Femur (tissue), 1 donor: ENCODE measurements at places on chromosomes 11 and 22.

GRCh38 chr11:45949992-45950407 is 27.5 kb downstream of the LARGE2 start:
- DNase-seq: no peak

- peak; percentile 55 for DNase-seq
Observed at GRCh38 chr11:113147249-113147648, 167.1 kb upstream of the TTC12 start.

DNA sequence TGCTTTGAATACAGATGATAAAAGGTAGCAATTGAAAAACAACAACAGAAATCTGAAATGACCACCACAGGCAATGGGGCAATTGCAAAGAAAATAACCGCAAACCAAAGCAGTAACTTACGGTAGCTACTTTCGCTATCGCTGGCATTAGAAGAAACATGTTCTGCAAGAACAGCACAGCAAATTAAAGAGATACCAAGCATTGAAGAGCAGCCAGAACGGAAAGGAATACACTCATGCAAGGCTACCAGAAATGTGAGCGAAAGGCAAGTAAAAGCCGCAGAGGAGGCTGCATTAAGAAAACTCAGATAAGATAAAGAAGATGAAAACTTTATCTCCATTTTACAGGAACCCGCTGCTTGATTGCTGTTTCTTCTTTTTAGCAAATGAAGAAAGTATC is 194.1 kb upstream of the CCDC90B start:
- DNase-seq: no peak

- DNase-seq: no peak
Observed at GRCh38 chr11:36689442-36689841, 91.4 kb upstream of the RAG2 start.

GRCh38 chr22:29433856-29434255 is 4.5 kb upstream of the RFPL1 start:
- no peak for DNase-seq

GRCh38 chr11:100878474-100878873 is 191.4 kb downstream of the ARHGAP42 start:
- no peak for DNase-seq

DNA sequence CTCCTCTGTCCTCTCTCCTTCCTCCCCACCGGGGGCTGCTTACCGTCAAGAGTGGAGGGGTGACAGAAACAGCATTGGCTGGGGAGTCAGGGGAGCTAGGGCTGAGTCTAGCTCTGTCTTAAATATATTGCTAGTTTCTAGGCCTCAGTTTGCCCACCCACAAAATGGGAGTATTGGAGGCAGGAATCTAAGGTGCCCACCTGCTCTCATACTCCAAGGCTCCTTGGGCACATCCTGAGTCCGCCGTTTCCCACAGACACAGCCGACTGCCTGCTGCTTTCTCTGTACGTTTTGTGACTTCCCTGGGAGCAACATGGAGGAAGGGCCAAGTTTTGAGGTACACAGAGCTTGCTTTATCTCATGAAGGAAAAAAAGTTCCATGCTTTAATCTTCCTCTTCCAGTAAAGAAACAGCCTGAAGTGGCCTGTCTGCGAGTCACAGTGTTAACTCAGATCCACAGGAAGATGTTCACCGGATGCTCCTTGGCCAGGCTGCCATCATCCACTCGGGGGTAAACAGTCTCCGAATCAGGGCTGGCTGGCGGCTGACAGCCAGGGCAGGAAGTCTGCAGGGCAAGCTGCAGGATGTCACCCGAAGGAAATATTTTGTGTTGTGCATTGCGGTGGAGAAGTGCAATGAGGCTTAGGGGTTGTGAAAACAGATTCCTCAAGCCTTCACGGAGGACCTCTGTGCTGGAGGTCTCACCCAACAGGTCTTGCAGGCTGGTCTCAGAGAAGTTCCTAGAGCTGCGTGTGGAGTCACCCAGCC is 11.0 kb upstream of the CERK start:
- peak; percentile 62 for DNase-seq

- DNase-seq: no peak
Observed at GRCh38 chr11:67387069-67387468, 4.7 kb upstream of the RAD9A start.

GRCh38 chr22:46586123-46586519 is 34.1 kb upstream of the GRAMD4 start:
- DNase-seq: no peak

- DNase-seq: no peak
Observed at GRCh38 chr11:15471048-15471894, 356.5 kb downstream of the INSC start.

DNA sequence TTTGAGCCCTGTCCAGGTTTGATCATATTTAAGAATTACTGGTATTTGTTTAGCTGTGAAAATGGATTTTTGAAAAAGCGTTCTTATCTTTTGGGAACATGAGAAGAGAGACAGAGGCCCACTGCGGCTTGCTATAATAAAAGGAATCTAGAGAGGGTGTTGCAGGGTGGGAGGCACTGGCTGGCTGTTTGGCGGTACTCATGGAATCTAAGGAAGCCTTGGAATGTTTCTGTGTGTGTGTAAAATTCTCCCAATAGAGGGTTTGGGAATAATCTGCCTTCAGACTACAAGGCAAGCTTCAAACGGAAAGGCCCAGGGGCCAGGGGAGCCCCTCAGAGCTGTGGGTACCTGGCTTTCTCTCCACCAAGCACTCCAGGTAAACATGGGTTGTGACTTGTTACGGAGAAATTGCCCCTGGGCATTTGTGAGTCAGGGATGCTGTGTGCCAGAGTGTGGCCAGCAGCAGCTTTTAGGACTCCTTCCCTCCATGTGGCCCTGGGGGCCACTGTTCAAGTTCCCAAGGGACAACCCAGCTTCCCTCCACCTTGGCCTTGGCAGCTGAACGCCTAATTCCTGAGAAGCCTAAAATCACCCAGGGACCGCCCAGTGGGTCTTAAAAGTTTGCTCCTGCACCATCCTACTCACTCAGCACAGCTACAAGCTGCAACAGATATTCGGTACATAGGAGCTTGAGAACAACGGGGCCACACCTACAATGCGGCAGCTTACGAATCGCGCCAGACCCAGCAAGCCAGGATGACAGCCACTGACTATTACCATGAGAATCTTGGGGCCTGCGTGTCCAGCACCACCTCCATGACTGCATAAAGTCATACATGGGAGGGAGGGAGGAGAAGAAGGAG is 14.1 kb upstream of the SYT8 start:
- no peak for DNase-seq

GRCh38 chr11:699116-699508 is 3.5 kb downstream of the TMEM80 start:
- no peak for DNase-seq

- DNase-seq: no peak
Observed at GRCh38 chr11:2930704-2931419, 1.6 kb upstream of the PHLDA2 start.

GRCh38 chr11:116864531-116864930 is 27.1 kb upstream of the APOA1 start:
- no peak for DNase-seq

DNA sequence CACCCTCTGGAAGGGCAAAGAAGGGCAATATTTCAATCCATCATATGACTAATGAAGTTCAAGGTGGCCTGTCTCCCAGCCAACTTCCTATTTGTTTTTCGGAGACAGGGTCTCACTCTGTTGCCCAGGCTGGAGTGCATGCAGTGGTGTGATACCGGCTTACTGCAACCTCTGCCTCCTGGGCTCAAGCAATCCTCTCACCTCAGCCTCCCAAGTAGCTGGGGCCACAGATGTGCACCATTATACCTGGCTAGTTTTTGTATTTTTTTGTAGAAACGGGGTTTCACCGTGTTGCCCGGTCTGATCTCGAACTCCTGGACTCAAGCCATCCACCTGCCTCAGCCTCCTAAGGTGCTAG is 13.4 kb downstream of the ABTB2 start:
- DNase-seq: no peak

GRCh38 chr11:75869661-75870455 is 54.8 kb downstream of the UVRAG start:
- no peak for DNase-seq

GRCh38 chr22:45101515-45102227 is 62.1 kb upstream of the NUP50 start:
- DNase-seq: peak; percentile 52

- DNase-seq: no peak
Observed at GRCh38 chr11:117478926-117479325, 151.3 kb downstream of the CEP164 start.

DNA sequence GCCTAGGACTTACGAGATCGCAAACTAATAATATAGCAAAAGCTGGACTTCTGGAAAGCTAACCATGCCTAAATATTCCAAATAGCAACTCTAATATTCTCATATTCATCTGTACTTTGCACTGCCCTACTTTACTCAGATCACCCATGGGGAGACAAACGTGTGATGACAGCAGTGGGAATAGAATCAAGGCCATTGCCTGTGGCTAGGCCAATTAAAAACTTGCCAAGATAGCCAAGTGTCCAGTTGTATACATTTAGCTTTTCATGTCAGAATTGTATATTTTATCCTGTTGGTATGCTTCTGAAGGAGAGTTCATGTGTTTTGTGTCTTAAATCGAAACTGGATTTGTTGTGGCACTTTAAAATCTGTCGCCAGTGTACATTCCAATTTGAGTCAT is 1.2 kb upstream of the CEP126 start:
- DNase-seq: no peak

GRCh38 chr22:38193580-38193979 is 8.2 kb upstream of the MAFF start:
- DNase-seq: no peak

DNA sequence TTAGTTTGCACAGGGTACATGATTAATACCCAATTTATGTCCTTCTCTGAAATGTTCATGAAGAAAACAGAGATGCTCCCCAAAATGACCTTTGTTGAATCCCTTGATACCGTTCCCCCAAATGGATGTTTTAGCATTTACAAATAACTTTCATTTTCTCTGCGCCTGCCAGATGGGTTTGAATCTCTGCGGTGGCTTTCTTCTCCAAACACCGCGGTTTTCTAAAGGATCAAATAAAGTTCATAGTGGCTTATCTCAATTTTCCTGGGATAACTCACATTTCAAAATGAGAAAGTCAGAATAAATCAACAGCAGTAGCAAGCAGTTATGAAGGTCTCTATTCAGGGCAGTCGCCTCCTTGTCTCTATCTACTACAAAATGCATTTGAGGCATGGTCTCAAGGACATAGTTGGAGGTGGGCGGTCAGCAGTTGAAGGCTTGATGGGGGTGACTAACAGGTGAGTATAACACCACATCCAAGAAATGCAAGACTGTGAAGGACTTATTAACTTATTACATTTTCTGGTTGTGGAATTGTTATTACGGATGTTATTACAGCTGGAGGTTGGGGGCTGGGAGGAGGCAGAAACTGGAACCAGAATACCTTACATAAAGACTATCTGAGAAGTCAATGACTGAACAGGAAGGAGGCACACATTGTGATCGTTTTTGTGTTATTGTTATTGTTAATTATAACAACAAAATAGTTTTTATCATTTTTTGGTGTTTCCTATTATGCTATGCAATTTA is 1513.3 kb downstream of the FAM181B start:
- no peak for DNase-seq

DNA sequence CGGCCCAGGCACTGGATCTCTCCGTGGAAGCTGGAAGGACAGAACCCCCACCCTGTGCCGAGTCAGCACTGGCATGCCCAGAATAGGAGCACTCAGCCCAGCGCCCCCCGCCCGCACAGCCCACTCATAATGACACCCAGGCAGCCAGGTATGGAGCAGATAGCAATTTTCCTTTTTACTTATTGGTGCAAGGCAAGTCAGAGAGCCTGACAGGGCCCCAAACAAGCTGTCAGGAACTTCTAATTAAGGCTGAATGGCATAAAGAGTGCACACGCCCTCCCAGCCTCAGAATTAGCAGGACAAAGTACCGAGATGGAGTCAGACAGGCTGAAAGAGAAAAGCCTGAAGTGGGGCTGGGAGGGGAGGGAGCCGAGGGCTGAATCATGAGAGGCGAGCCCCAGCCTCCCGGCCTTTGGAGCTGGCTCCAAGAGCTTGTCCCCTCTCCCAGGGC is 76.9 kb downstream of the DSCAML1 start:
- DNase-seq: no peak

DNA sequence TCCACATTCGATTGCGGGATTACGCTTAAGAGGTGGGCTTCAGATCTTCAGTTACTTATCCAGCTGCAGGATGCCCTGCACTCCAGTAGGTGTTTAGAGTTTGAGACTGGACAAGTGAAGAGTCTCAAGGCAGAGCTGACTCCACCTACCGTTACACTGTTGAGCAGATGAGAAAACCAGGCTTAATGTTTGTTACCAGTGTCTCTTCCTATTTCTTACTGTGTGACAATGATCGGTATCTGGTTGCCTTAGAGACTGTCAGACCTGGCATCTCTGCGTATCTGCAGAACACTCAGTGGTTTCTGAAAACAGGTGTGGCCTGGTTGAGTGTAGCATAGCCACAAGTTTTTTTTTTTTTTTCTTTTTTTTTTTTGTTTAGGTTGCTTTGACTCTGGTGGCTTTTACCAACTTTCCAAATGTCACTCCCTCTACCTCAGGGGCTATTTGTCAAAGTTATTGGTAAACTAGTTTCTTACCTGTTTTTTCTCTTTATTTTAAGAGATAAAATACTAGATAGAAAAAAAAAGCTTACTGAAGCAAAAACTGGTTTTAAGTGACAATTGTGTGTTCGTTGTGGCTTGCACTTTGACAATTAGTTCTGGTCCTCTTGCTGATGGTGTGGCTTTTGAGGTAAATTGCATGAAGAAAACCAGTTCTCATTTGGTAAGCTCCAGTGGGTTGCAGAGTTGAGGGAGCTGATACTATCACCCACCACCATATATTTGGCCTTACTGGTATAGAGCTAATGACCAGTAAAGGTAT is 284.8 kb downstream of the ETS1 start:
- DNase-seq: no peak

DNA sequence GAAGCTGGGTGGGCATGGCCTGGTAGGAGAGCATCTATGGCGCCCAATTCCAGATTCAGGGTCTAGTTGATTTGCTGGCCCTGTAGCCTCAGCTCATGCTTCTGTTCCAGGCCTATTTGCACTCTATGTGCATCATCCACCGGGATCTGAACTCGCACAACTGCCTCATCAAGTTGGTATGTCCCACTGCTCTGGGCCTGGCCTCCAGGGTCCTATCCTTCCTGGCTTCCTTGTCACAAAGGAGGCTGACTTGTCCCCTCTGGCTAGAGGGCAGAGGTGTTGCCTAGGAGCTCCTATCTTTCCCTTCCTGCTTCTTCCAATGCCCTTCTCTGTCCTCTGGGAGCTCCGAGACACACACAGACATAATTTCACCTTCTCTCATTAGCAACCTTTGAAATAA is 21.3 kb downstream of the PIK3IP1 start:
- DNase-seq: no peak

- no peak for DNase-seq
Observed at GRCh38 chr22:48883211-48883960, 944.3 kb downstream of the BRD1 start.

- peak; percentile 82 for DNase-seq
Observed at GRCh38 chr11:63813035-63813562, at the start of gene SPINDOC. Gene SPINDOC, plus strand, starts transcription at chr11:63813456. Its CDS starts 231 bp downstream, at chr11:63813687.

DNA sequence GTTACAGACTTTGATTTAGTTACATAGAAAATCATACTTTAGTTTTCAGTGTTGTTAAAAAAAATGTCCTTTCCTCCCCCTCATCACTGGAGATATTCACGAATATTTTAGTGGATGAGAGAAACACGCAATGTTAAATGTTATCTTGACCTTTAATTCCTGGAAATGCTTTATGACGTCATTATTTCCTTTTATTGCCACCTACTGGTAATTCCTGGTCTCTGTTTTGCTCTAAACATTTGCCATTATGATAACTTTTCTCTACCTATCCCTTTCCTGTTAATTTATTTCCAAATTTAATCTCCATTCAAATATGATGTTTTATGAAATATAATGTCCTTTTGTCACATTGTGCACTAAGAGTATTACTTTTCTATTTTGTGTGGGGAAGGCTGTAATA is 770.6 kb downstream of the FAM181B start:
- no peak for DNase-seq
